ENCODE measurements at places on chromosomes 16 and 17. TPM values are rescaled to one million over a fixed set of nuclear protein-coding genes. Genes with fewer than 3 reads are reported as not detected.

GRCh38 chr16:68875871-68876270 lies 32.5 kb downstream of the TANGO6 start:
- no peaks in the 10 kb centered on the region for H3K4me1 ChIP-seq
- no peak overlapping the region for H3K27ac ChIP-seq
- H3K4me3 ChIP-seq: no peak overlapping the region
- no peaks in the 10 kb centered on the region for H3K27me3 ChIP-seq

Gene HASPIN
- total RNA-seq: 3.1 TPM

GRCh38 chr17:16534236-16534635 lies 34.8 kb downstream of the ZNF287 start:
- DNase-seq: no peak
- peaks cover 2% of the 10 kb centered on the region for H3K27me3 ChIP-seq
- no peaks in the 10 kb centered on the region for H3K36me3 ChIP-seq
- H3K4me1 ChIP-seq: peaks cover 13% of the 10 kb centered on the region
- no peak overlapping the region for H3K4me3 ChIP-seq

DNA sequence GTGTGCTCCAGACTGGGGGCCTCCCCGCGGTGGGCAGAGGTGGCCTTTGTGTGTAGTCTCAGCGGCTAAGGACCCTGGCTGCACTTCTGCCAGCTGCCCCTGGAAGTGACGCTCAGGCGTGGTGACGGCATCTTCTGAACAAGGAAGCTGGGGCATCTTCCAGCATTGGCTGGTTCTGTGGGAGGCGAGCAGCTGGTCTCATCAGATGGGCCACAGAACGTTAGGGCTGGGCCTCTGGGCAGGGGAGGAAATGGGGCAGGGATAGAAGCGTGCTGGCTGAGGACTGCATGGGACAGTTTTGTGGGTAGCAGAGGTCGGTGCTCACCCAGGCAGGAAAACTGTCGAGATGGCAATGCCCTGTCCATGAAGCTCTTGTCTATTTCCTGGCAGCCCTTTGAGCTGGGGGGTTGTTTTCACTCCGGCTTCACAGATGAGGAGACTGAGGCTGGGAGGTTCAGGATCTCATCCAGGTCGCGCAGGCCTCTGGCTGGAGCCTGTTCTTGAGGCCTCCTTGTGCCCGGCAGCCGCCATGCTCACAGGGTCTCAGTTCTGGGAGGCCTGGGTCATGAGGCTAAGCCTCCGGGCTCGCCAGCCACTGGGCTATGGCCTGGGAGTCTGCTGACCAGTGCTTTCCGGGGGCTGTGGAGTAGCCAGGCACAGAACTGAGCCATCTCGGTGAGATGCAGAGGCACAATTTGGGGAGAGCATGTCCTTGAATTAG lies 16.3 kb downstream of the IRF8 start:
- peaks cover 91% of the 10 kb centered on the region for H3K4me1 ChIP-seq
- no peak for DNase-seq
- no peaks in the 10 kb centered on the region for H3K27me3 ChIP-seq

- H3K27me3 ChIP-seq: no peaks in the 10 kb centered on the region
- H3K4me1 ChIP-seq: peaks cover 20% of the 10 kb centered on the region
- DNase-seq: no peak
Measured at GRCh38 chr16:29314292-29314934, 92.1 kb downstream of the NPIPB11 start.

Measured in B cell (primary cell).